ENCODE measurements at places on chromosomes 3 and 15.

- DNase-seq, result no peak
These were observed 50.2 kb upstream of the ALDH1A3 start for GRCh38 chr15:100829457-100829856.

GRCh38 chr15:34616613-34617012 lies 33.2 kb upstream of the GOLGA8B start:
- no peak for DNase-seq

GRCh38 chr3:129694228-129694627 lies 87.8 kb upstream of the PLXND1 start:
- DNase-seq, result no peak

- no peak for DNase-seq
These were observed 657.2 kb downstream of the FHIT start for GRCh38 chr3:60594025-60594424.

DNA sequence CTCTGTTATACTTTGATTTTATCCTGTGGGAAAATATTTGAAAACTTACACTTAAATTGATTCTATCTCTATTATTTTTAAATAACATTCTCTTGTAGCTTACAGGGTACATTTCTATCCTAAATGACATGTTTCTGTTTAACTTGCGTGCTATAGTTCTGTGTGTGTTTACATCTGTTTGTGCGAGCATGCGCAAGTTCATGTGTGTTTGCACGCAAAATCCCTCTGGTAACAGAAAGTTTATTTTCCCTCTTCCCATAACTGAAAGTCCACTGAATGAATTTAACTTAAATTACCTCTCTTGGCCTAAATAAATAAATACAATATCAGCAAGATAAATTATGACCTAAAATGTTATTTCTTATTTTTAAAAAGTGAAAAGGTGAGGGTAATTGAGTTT lies 117.3 kb upstream of the NEO1 start:
- no peak for DNase-seq

GRCh38 chr3:173819368-173819767 lies 421.8 kb downstream of the NLGN1 start:
- no peak for DNase-seq

GRCh38 chr3:24492971-24493551 lies 1.6 kb downstream of the THRB start:
- DNase-seq, result no peak

DNA sequence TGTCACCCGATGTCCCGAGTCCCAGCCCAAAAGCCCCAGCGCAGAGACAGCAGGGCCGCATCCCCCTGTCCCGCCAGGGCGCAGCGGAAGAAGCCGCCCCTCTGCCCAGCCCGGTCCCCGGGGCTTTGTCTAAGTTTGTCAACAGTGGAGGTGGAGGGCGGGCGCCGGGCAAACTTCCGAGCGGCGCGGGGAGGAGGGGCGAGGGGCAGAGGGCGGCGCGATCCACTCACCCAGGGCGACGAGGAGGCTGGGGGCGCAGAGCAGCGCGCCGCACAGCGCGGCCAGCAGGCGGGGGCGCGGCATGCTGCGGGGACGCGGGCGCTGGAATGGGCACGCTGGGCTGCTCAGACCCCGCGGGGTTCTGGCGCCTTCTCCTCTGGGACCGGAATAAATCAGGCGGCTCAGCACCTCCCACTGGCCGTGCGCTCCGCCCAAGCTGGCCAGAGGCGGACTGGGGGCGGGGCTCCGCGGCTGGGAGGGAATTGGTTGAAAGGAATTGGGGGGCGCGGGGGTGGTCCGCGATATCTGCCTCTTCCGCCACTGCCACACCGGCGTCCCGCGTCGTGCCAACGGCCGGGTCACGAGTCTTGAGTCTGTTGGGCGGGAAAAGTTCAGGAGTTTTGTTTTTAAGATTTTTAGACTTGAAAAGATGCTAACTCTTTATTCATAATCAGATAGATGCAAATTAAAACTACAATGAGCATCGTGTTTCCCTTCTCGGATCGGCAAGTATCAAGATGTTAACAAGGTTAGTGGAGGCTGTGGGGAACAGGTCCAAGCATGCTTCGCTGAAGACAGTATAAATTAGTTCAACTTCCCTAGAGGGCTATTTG lies at the start of gene MFGE8:
MFGE8 (minus strand) TSS at position 363 of the 833 bp plus-strand sequence; CDS start at position 303, 60 bp downstream.
- DNase-seq, result peak; percentile 63

- no peak for DNase-seq
These were observed 369.2 kb upstream of the MCTP2 start for GRCh38 chr15:93861956-93862741.

DNA sequence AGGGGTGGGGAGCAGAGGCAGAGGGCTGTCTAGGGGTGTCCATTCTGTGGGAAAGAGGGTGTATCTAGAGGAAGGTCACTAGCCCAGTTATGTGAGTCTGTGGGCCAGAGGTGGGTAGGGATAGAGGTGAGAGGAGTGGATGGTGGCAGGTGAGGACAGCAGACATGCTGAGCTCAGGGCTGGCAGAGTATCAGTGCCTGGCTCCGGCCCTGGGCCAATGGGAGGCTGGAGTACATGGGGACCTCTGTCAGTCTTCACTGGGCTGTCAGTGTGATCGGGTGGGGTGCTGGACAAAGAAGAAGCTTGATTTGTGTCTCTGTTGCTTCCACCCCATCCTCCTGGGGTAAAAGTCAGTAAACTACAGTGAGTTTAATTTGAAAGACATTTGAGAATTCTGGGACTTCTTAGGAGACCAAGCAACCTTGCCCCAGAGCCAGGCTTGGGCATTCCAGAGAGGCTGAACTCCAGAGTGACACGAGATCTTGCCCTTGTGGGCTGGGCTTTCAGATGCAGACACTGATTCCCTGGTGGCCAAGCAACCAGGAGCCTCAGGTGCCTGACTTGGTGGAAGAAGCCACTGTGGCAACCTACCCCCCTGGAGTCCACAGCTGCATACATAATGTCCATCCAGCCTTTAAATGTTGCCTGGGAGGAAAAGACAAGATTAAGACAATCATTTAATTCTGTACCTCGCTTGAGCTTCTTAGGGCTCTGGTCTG lies 60.7 kb downstream of the EXOG start:
- DNase-seq, result no peak

DNA sequence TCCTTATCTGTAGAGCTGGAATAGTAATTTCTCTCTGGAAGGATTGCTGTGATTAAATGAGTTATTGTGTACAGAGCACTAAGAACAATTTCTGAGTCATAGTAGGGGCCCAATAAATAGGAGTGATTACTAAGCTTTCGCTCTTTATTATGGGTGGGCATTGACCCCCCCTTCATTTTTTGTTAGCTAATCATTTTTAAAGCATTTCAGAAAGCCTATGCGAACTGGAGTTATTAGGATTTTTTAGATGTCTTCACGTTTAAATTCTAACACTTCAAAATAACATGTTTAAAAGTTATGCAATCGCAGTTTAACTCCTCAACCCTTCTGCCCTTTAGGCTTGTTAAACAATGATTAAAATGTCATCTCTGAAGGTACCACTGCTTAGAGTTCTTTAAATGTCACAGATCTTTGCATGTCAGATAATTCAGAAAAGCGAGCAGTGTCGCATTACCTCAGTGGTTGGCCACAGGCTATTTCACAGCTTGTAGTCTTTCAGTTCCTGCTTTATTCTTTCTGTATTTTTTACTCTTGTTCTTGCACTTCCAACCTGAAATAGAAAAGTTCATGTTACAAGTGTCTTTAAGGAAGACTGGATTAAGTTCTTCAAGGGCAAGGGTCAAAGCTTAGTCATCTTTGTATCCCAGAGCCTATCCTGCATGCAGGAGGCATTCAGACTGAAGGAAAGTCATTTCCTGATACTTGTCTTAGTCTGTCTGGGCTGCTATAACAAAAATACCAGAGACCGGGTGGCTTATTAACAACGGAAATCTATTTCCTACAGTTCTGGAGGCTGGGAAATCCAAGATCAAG lies 102.9 kb downstream of the FNDC3B start:
- no peak for DNase-seq

DNA sequence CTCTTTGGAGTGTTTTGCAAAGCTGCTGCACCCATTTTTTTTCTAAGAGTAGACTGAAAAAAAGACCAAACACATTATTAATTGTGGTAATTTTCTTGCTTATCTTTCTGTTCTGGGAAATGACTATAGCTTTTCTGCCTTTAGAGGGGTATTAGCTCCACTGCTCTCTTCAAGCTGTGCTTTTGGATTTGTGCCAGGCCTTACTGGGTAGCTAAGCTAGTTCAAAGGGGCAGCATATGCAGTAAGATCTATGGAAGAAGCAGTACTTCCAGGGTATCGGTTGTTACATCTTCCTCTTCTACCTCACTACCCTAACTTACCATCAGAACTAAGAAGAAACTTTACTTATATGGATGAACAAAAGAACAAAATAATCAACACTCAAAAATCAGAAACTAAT lies 28.7 kb upstream of the ARIH1 start:
- DNase-seq, result no peak

GRCh38 chr3:9135930-9136525 lies 113.4 kb downstream of the SRGAP3 start:
- DNase-seq, result no peak

DNA sequence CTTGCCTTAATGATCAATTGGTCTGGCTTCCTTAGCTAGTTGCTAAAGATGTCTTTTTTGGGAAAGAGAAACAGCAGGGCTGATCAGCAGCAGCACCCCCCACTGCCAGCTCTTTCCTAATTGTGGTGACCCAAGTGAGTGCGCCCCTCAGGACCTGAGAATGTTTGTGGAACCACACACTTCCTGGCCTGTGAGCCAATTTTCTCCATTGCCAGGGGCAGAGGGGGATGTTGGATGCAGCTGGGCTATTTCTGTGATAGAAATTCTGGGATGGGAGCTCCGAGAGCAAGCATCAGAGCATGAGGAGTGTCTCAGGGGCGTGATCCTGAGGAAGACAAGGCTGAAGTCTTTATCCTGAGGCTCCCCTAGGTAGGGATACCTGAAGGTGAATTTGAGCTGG lies 66.6 kb downstream of the CLDN11 start:
- no peak for DNase-seq

DNA sequence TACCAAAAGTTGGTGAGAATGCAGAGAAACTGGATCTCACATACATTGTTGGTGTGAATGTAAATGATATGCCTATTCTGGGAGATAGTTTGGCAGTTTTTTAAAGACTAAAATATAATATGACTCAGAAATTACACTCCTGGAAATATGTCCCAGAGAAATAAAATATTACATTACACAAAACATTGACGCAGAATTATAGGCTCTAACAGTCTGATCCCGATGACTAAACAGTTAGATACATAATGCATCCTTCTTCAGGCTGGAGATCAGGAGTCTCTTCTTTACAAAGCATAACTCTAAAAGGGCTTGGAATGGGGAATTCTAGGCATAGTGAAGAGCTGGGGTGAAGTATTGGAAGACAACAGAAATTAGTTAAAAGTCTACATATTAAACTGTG lies 586.2 kb upstream of the NECTIN3 start:
- no peak for DNase-seq

GRCh38 chr3:32117320-32117719 lies 10.9 kb downstream of the GPD1L start:
- DNase-seq, result no peak

- DNase-seq, result no peak
These were observed 649.2 kb downstream of the ZPLD1 start for GRCh38 chr3:103083848-103084631.

- no peak for DNase-seq
These were observed 11.0 kb downstream of the TNFAIP8L3 start for GRCh38 chr15:51083641-51084166.

- DNase-seq, result no peak
These were observed 93.1 kb downstream of the GMPS start for GRCh38 chr3:155963570-155963969.

DNA sequence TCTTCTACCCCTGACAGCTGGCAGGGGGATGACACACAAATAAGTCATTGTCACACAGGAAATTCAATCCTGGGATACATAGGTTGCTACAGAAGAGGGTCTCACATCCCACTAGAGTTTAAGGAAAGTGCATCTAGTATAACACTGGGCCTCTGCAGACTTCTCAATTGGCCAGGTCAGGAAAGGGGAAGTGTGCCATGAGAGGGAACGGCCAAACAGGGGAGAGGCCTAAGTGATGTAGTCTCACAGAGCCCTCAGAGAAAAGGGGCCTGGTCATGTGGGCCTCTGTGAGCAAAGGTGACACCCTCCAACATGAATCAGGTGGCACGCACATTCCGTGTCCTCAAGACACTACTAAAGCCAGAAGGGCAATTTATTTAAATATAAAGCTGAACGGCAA lies 11.2 kb downstream of the ZXDC start:
- DNase-seq, result no peak

DNA sequence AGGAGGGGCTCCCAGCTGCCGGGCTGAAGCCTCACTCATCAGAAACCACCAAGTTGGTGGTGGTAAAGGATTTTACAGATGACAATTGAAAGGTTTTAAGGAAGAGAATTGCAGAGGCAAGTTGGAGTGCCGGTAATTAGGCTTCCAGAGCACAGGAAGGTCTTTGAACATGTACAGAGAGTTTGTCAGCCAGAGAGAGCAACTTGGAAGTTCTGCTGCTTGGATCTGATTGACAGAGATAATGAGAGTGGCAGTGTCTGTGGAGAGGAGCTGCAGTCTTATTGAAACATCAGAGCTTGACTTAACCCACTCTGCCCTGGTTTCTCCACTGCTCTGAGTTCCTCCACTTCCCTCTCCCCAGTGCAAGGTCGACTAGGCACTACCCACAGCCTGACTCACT lies 448.6 kb downstream of the EPHB1 start:
- DNase-seq, result no peak

- no peak for DNase-seq
These were observed 40.4 kb downstream of the LYSMD4 start for GRCh38 chr15:99692825-99693224.

DNA sequence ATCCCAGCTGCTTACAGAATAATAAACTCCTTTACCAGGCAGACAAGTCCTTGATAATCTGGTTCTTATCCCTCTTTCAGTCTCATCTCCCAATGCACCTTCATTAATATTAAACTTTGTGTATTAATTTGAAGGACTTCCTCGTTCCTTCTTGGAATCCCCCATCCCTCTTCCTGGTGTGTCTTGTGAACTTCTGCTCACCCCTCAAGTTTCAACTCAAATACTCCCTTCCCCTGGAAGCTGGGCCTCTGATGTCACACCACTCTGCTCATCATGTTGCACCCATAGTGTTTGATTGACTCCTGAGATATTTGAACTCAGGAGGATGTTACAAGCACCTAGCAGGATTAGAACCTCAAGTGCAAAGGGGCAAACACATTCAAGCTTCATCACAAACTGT lies 3.3 kb upstream of the STT3B start:
- DNase-seq, result no peak

DNA sequence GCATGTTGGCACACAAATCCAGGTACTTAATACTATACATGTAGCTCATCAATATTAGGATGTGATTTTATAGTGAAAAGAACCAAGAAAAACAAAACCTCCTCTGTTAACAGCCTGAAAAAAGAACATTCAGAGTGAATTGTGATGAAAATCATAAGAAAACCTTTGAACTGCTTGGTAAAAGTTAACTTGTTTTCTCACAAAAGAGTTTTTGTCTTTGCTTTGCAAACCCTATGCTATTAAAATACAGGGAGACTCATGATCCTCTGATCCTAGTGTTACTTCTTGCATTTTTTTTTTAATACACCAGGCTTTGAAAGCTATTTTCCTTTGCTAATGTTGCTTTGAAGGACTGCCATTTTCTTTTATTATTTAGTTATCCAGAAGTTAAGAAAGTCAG lies 23.7 kb downstream of the QTRT2 start:
- DNase-seq, result no peak
